ENCODE measurements at places on chromosomes 5 and 9.

- peak; percentile 37 for DNase-seq
Observed at GRCh38 chr9:96317335-96317980, 15.5 kb upstream of the HSD17B3 start.

GRCh38 chr5:132156413-132156812, 71.2 kb downstream of the P4HA2 start:
- no peak for DNase-seq

DNA sequence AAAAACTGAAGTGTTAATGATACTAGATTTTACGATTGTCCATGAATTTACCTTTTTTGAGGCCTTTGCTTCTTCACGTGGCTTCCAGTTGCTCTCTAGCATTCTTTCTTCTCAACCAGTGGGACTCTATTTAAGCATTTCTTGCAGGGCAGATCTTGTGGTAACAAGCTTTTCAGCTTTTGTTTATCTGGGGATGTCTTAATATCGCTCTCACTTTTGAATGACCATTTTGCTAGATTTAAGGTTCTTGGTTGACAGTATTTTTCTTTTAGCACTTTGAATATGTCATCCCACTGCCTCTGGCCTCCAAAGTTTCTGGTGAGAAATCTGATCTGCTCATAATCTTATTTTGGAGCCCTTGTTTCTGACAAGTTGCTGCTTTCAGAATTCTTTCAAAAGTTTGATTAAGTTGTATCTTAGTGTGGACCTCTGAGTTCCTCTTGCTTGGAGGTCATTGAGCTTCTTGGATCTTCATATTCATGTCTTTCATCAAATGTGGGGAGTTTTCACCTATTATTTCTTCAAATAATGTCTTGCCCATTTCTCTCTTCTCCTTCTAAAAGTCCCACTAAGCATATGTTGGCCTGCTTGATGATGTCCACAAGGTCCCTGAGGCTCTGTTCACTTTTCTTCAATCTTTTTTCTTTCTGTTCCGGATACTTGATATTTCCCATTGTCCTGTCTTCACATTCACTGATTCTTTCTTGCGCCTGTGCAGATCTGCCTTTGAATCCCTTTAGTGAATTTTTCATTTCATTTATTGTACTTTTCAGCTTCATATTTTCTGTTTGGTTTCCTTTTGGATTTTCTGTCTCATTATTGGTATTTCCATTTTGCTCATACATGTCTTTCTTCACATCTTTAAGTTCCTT, 8.8 kb downstream of the EXOC3 start:
- DNase-seq: no peak

DNA sequence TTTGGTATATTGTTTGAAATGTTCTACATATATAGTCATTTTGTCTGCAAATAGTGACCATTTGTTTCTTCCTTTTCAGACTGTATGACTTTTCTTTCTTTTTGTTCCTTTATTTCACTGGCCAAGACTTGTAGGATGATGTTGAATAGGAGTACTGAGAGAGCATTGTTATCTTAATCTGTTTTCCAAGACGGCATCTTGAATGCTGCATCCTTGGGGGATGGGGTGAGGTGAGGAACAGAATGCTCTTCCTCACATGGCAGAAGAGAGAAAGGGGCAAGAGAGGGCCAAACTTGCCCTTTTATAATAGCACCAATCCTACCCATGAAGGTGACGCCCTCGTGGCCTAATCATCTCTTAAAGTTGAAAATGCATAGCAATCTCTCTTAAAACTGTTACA, 3.7 kb upstream of the ZNF510 start:
- no peak for DNase-seq

Data from SK-N-DZ (cell line).